ENCODE measurements at places on chromosomes 6 and 20. TPM values are rescaled to one million over a fixed set of nuclear protein-coding genes. Genes with fewer than 3 reads are reported as not detected.

DNA sequence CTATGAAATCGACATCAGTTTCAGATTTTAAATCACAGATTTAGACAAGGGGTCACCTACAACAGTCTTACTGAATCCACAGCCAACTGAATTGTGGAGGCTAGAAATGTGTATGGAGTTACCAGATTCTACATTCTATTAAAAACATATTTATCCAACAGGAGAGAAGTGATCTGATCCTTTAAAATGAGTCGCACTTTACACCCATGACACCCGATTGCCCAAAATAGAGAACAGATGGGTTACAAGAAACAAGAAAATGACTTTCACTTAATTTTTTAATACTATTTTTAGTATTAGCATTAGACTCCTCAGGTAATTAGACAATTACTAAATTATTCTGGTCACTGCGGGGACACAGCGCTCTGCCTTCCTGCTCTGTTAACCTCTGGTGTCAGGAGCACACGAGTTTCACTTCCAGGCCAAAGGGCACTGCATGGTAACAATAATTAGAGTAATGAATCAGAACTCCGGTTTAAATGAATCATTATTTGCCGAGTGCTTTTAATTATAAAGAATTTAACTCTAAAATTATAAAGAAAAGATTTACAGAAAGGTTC is 108.6 kb downstream of the ATP9A start:
- no peak overlapping the region for H3K4me3 ChIP-seq
- H3K27me3 ChIP-seq, result no peaks in the 10 kb centered on the region
- no peak for DNase-seq
- H3K27ac ChIP-seq, result no peak overlapping the region
- no peaks in the 10 kb centered on the region for H3K4me1 ChIP-seq
- no peaks in the 10 kb centered on the region for H3K36me3 ChIP-seq

DNA sequence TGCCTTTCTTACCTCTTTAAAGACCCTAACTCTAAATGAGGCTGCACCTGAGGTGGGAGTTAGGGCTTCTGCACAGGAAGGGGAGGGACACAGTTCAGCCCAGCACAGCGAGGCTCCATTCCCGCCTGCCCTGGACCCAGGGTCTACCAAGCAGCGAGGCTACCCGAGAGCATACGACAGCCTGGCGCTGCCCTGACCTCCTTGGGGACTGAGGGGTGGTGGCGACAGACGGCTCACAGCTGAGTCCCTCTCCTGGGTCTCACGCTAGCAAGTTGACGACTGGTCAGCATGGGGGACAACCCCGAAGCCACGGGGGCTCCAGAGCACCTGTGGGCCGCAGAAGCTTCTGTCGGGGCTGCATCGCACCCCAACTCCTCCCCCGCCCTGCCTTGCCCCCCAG is 24.4 kb downstream of the SLC17A9 start:
- no peak overlapping the region for H3K4me3 ChIP-seq
- peaks cover 5% of the 10 kb centered on the region for H3K4me1 ChIP-seq
- no peak overlapping the region for H3K27ac ChIP-seq

DNA sequence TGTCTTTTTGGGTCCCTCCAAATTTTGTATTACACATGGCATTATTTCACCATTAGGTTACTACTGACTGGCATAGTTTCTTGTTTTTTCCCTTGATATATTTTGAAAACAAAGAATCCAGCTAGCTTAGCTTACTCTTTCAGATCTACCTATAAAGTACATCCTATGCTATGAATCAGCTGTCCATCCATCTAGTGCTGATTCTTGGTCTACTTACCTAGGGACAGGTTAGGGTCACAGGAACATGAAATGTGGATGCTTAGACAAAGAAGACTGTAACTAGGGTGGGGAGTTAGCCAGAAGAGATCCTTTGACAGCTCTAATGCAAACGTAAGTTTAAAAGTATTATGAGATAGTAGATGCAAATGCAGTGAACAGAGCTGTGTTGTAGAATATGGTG is 91.7 kb downstream of the NKAIN2 start:
- H3K4me1 ChIP-seq, result no peaks in the 10 kb centered on the region
- no peak overlapping the region for H3K4me3 ChIP-seq
- H3K27ac ChIP-seq, result no peak overlapping the region
- no peak for DNase-seq
- H3K27me3 ChIP-seq, result no peaks in the 10 kb centered on the region

DNA sequence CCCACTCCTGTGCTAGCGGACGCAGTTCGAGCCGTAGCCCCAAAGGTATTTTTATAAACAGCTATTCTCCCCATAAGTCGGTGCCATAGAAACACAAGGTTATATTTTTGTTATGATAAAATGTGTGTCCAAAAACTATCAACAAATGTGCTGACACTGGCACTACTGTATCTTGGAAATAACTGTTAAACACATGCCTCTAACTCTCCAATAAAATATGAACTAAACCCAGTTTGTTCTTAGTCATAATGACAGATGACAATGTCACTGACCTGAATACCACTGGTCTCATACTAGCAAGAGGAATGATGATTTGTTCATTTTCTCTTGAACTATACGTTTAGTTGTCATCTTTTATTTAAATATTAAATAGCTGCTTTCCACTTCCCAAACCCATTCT is 51.4 kb upstream of the NUP153 start:
- H3K4me3 ChIP-seq, result no peak overlapping the region
- no peak overlapping the region for H3K27ac ChIP-seq
- no peaks in the 10 kb centered on the region for H3K36me3 ChIP-seq

DNA sequence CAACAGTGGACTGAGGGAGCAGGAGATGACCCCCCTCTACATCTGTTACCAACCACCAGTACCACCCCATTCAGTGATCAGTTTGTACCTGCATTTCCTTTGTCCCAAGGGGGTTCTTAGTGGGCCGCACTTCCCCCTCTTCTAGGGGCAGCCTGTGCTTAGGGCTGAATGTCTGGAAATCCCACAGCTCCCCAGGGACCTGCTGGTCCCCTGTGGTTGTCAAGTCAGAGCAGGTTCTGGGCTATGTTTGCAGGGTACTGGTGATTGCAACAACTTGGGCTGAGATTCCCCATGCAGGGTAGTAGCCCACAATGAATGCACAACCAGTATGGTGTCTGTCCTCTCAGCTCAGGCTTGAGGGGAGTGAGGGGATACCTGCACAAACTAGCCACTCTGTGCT is 39.7 kb upstream of the COL10A1 start:
- no peaks in the 10 kb centered on the region for H3K4me1 ChIP-seq
- H3K4me3 ChIP-seq, result no peak overlapping the region
- no peaks in the 10 kb centered on the region for H3K27me3 ChIP-seq
- no peaks in the 10 kb centered on the region for H3K36me3 ChIP-seq

GRCh38 chr20:36550790-36551299 is 9.5 kb downstream of the MYL9 start:
- peaks cover 2% of the 10 kb centered on the region for H3K4me1 ChIP-seq
- DNase-seq, result peak; percentile 68
- H3K27ac ChIP-seq, result peak overlapping the region; percentile 73
- no peaks in the 10 kb centered on the region for H3K36me3 ChIP-seq

GRCh38 chr6:164477101-164477500 is 832.3 kb downstream of the C6orf118 start:
- no peak overlapping the region for H3K4me3 ChIP-seq
- H3K27me3 ChIP-seq, result no peaks in the 10 kb centered on the region
- H3K27ac ChIP-seq, result no peak overlapping the region
- DNase-seq, result no peak
- no peaks in the 10 kb centered on the region for H3K4me1 ChIP-seq

- no peak for DNase-seq
- peaks cover 5% of the 10 kb centered on the region for H3K27me3 ChIP-seq
These were observed 730 bp downstream of the INSM1 start for GRCh38 chr20:20368418-20369249.

GRCh38 chr6:107787589-107787960 is 36.5 kb downstream of the SCML4 start:
- no peak for DNase-seq
- H3K27me3 ChIP-seq, result no peaks in the 10 kb centered on the region
- no peak overlapping the region for H3K27ac ChIP-seq
- H3K4me1 ChIP-seq, result no peaks in the 10 kb centered on the region
- H3K4me3 ChIP-seq, result no peak overlapping the region
- H3K36me3 ChIP-seq, result no peaks in the 10 kb centered on the region

GRCh38 chr6:7899889-7900213 is 10.7 kb downstream of the TXNDC5 start:
- no peak for DNase-seq
- H3K4me1 ChIP-seq, result peaks cover 7% of the 10 kb centered on the region
- no peaks in the 10 kb centered on the region for H3K27me3 ChIP-seq
- no peaks in the 10 kb centered on the region for H3K36me3 ChIP-seq
- H3K4me3 ChIP-seq, result no peak overlapping the region

DNA sequence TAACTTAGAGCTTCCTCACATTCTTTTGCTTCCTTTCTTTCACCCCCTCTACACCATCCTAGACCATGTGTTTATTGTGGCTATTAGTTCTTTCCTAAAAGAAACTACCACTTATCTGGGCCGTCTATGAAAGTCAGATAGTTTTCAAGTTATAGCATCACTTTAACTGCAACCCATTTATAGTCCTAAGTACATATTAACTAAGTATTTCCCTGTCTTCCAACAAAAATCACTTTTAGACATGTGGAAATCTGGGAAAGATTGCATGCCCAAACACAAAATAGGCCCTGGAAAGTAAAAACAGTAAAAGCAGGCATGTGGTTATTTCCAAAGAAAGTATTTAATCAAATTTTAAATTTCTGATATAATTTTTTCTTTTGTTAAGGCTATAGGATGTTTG is 5.5 kb downstream of the MYLIP start:
- H3K27ac ChIP-seq, result no peak overlapping the region
- no peaks in the 10 kb centered on the region for H3K27me3 ChIP-seq
- peaks cover 10% of the 10 kb centered on the region for H3K4me1 ChIP-seq

DNA sequence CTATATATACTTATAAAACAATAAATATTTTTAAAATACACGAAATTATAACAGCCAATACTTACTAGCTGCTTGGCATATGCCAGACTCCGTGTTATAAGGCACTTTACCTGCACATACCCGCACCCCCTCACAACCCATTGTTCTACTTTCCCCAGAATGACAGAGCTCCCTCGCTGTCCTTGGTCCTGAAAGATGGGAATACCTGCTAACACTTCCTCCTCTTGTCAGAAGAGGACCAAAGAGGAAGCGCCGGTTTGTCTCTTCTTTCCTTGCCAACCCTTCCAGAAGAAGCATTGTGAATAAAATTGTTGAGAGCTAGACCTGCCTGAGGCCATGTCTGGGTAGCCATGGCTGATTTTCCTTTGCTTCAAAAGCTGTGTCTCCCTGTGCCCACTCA is 149.3 kb downstream of the PTPRT start:
- no peak overlapping the region for H3K4me3 ChIP-seq
- no peak for DNase-seq
- H3K36me3 ChIP-seq, result no peaks in the 10 kb centered on the region
- H3K27me3 ChIP-seq, result no peaks in the 10 kb centered on the region

DNA sequence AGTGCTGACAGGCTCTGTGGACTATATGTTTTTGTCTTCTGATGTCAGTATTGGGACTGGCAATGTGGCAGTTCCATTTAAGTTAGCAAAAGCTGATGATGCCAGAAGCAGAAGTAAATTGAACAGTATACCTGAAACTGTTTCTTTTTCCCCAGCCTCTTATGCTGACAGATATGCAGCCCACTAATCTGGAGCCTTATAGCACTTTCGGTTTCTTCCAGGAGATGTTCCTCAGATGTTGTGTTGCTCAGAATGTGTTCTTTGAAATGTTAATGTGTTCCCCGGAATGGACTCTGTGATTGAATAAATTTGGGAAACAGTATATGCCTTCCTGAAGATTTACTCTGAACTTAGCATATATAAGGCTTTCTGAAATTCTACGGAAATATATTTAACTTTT is 80.7 kb upstream of the MRAP2 start:
- no peaks in the 10 kb centered on the region for H3K27me3 ChIP-seq
- no peak for DNase-seq
- H3K27ac ChIP-seq, result no peak overlapping the region
- H3K4me3 ChIP-seq, result no peak overlapping the region
- H3K4me1 ChIP-seq, result no peaks in the 10 kb centered on the region

Gene BCAS4
- polyA plus RNA-seq, result 2.7 TPM

Gene C6orf15
- polyA plus RNA-seq, result not detected

Gene DNMT3B
- polyA plus RNA-seq, result 1.0 TPM

Gene CGA
- polyA plus RNA-seq, result not detected

Gene ZNF165
- 0.52 TPM for polyA plus RNA-seq

Gene KHDRBS2
- not detected for polyA plus RNA-seq

Gene SLC22A2
- polyA plus RNA-seq, result 0.20 TPM

Gene RIPOR2
- 8.1 TPM for polyA plus RNA-seq

Data from ovary (tissue), 10 donors.